ENCODE measurements at places on chromosomes 4 and X.

- no peak for DNase-seq
Observed at GRCh38 chr4:71304289-71304850, 34.5 kb upstream of the SLC4A4 start.

DNA sequence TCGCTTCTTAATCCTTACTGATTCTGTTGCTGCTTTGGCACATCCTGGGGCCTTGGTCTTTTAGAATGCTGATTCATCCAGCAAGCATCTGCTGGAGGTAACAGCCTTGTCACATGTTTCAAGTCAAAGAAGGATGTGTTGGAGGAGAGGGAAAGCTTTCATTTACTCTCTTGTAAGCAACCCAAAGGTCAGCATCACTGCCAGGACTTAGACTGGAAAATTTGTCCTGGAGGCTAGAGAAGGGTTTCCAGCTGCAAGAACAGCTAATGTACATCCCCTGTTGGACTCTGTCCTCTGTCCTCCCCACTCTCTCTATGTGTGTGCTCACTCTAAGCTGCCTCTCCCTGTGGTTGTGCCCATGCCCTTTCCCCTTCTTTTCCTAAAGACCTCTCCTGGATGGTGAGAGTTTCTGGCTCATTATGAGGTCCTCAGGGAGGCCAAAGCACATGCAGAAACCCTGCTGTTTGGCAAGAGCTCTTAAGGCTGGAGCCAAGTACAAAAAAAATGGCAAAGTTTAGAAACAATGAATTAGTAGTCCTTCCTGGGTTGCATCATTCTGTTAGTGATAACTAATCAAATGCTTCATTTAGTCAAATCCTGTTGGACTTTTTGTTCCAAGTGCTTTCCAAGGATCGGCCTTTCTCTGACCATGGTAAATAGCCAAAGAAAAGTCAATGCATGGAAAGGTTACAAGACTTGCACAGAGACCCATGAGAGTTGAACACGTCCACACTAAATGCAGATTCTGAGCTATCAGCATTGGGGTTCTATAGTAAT lies 13.4 kb upstream of the SRPX start:
- DNase-seq: no peak

GRCh38 chrX:51893931-51894696 lies 691 bp downstream of the MAGED1 start:
- no peak for DNase-seq

DNA sequence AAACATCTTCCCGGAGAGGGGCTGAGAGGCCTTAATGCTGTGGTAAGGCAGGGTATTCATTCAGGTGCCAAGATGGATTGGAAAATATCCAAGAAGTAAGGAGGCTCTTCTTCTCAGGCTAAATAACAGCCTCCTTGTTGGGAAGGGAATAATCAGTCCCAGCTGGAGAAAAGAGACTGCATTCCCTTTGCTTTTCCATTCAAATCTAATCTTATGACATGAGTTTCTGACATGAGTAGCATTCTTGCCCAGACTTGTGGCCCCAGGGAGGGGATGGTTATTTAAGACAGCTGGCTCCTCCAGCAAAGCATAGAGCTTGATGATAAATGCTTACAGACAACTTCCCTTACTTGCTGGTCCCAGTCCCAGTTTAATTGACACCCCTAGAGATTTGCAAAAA lies 98.3 kb downstream of the DCLK2 start:
- DNase-seq: no peak

GRCh38 chrX:121496966-121497365 lies 449.6 kb downstream of the GLUD2 start:
- no peak for DNase-seq

- DNase-seq: no peak
Observed at GRCh38 chr4:5378002-5378401, 326.7 kb downstream of the STK32B start.

DNA sequence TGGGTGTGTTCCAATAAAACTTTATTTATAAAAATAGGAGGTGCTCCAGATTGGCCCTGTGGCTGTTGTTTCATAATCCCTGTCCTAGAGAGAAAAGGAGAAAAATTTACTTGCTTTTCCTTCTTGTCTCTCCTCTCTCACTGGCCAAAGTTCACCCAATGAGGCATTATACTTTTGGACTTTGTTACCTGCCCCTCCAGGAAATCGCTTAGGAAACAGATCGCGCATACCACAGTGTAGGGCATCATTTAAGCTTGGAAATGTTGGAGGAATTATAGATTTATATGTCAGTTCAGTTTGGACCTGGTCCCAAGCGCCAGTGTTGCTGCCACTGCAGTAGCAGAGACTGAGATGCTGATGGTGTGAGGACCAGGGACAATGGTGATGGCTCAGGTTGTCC lies 337.6 kb upstream of the NR3C2 start:
- DNase-seq: no peak

GRCh38 chrX:49273181-49273727 lies 3.7 kb downstream of the PPP1R3F start:
- no peak for DNase-seq

DNA sequence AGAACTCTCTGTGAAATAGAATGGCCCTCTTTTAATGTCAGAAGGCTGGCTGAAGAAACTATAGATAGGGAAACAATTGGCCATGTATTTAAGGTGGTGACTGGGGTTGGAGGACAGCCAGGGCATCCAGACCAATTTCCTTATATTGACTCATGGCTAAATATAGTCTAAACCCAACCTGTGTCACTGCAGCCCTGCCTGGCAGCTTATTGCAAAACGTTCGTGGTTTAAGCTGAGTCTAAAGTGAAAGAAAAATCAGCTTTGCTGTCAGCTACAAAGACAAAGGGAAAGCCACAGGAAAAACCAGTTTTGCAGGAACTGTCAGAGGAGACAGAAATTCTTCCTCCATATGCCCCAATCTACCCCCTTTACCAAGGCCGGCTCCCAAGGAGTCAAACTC lies 902.8 kb upstream of the NDST4 start:
- DNase-seq: no peak

- DNase-seq: no peak
Observed at GRCh38 chrX:9878146-9878820, 88.9 kb upstream of the CLDN34 start.

GRCh38 chr4:83010522-83011318 lies at the start of gene LIN54:
LIN54 (minus strand) TSS chr4:83010823; CDS start chr4:82984844, 25,979 bp downstream.
- peak; percentile 76 for DNase-seq

GRCh38 chr4:61918507-61918906 lies 718.4 kb downstream of the ADGRL3 start:
- no peak for DNase-seq

- no peak for DNase-seq
Observed at GRCh38 chrX:19555236-19555635, 39.9 kb upstream of the MAP3K15 start.

All from stimulated activated CD8-positive, alpha-beta memory T cell treated with anti-CD3 and anti-CD28 coated beads, Interleukin-12 subunit alpha, Interleukin-12 subunit beta, amount 100 ng/mL, for 1 hour (primary cell).